ENCODE measurements at places on chromosomes 3 and 15.

GRCh38 chr15:74808078-74808839 lies 4.4 kb upstream of the LMAN1L start:
- no peak for DNase-seq

- DNase-seq: no peak
These were observed 36.1 kb upstream of the EPHB3 start for GRCh38 chr3:184525337-184526087.

DNA sequence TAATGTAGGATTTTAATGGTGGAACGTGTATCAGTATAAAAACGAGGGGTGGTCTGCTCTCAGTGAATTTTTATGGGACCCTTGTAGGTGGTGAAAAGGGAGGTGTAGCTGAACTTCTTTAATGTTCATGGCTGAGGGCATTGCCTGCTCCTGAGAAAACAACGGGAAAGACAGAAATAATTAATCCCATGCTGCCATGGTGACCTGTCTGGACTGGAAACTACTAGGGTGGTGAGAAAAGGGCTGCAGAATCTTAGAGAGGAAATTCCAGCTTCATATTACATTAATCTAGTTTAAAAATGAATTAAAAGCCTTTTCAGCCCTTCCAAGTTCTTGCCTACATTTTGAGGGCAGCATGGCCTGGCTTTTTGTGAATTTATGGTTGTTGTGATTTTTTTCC lies 47.6 kb downstream of the ZBTB38 start:
- no peak for DNase-seq

DNA sequence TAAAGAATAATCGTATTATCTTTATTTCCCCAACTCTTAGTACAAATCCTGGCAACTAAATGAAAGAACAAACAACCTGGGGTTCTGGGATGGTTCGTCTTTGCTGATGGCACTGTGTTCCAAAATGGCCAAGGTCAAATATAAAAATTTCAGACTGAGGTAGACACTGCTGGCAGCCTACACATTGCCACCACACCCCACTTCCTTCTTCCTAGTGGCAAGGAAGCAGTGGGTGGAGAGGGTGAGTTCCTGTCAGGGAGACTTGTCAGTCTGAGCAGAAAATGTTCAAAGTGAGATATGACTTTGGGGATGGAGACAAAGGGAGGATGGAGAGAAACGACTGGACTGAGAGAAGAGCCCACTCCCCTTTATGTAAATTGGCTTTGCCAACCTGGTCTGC lies 69.6 kb downstream of the LMCD1 start:
- DNase-seq: no peak

- no peak for DNase-seq
These were observed 17.9 kb downstream of the CD80 start for GRCh38 chr3:119541547-119541946.

DNA sequence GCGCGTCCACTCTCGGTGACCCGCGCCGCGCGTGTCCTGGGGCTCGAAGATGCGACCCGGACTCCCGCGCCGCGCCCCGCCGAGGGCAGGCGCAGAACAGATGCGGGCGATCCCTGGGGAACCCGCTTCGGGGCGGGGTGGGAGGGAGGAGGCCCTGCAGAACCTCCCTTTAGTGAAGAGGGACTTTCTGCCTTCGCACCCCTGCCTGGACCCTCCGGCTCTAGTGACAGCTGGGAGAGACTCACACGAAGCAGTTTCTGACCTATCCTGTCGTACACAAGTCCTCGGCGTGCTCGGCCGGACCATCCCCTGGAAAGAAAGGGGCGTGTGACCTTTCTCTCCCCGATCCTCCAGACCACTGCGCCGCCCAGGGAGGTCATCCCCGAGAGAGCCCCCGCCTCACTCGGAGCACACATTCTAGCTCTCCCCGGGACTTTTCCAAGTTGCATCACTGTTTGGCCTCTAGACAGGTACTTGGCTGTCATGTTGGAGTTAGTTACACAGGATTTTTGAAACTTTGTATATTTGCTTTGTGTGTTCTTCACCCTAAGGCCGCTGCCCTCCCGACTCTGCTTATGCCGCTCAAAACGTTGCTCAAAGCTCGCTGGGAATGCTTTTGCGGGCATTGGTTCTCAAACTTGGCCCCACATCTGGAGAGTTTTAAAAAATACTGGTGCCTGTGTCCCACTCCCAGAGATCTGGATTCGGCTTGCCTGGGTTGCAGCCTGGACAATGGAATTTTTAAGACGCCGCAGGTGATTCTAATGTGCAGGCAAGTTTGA lies 582 bp downstream of the CGNL1 start:
- no peak for DNase-seq

DNA sequence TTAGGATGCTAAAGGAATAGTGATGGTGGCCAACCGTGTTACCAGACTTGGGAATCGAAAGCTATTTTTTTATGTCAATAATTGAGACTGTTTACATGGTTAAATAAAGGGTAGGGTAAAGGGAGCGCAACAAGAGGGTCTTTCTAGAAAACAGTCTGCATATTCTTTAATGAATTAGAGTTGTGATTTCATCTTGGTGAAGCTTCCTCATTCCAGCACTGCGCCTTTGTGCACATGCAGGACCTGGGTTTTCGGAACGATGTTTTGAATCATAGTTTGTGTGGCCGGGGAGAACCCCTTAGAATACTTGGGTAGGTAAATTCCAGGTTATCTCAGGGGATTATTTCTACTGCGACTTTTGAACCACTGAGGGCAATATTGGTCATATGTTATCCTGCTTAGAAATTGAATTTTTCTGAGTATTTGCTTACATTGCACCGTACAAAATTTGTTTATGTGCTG lies 1.3 kb downstream of the PIK3CA start:
- peak; percentile 40 for DNase-seq

GRCh38 chr3:11096266-11097139 lies 57.8 kb upstream of the HRH1 start:
- DNase-seq: no peak

DNA sequence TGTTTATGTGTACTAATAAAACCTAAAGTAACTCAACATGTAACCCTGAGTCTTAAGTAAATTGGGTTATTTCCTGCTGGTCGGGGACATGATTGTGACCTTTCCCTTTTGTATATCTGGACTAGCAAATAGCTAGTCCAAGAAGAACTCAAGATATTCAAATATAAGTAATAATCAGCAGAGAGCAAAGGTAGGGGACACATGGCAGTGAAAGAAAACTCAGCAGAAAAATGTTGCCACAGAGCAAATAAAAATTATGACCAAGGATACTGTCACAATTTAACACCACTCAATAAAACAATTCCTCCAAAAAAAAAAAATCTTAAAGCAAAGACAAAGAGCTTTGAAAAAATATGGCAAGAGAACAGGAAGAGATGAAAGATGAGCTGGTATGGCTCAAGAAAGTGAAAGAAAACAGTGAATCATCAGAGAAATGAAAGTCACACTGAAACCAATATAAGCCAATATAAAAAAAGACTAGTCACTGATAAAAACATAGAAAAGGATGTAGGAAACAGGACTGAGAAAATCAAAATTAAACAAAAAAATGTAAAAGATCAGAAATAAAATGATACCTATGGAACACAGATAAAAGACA lies 43.4 kb downstream of the HLTF start:
- no peak for DNase-seq

DNA sequence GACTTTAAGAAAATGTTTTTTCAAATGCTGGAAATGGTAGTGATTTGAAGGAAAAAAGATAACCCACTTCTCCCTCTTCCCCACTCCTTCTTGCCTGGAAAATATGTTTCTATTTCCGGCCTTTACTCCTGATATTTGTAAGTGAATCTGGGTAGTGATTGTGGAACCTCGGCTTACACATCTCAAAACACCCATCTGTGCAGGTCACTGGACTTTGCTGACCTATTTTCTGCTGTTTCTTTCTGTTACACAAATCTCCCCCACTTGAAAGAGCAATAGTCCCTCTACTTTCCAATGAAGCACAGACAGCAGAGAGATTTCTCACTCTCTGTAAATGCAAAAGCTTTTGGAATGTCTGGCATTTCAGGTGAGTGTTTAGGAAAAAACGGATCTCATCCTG lies 76.9 kb upstream of the ICE2 start:
- DNase-seq: no peak

DNA sequence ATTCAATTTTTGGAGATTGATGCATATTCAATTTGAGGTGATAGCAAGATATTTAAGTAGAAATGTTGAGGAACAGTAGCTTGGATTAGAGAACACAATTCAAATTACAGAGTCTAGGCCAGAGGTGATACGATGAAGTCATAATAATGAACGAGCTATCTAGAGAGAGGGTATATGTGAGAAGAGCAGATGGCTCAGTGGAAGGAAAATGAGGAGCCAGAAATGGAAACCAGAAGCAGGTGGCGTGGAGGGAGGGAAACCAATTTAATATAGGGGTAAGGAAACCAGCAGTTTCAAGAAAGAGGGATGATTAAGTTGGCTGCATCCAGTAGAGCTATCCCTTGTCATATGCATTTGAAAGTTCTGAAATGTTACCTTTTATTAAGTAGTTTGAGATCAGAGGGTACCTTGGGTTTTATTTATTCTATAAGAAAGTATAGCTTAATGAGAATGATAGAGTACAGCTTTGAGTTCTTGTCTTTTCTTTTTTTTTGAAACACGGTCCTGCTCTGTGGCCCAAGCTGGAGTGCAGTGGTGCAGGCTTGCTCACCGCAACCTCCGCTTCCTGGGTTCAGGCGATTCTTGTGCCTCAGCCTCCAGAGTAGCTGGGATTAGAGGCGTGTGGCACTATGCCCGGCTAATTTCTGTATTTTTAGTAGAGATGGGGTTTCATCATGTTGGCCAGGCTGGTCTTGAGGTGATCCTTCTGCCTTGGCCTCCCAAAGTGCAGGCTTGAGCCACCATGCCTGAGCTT lies 22.1 kb downstream of the NCK1 start:
- no peak for DNase-seq

- no peak for DNase-seq
These were observed 381.6 kb downstream of the FOXP1 start for GRCh38 chr3:71201939-71202338.

Measured in T-helper 9 cell (primary cell).